Activated naive CD4-positive, alpha-beta T cell treated with anti-CD3 and anti-CD28 coated beads for 36 hours (primary cell): ENCODE measurements at places on chromosomes 2 and 18. TPM values are rescaled to one million over a fixed set of nuclear protein-coding genes. Genes with fewer than 3 reads are reported as not detected.

Gene SERPINB5
- total RNA-seq = not detected

GRCh38 chr2:75428646-75429443, 131.9 kb downstream of the EVA1A start:
- DNase-seq = no peak
- no peaks in the 10 kb centered on the region for H3K4me1 ChIP-seq
- H3K27me3 ChIP-seq = peaks cover 21% of the 10 kb centered on the region
- no peak overlapping the region for H3K27ac ChIP-seq
- H3K36me3 ChIP-seq = no peaks in the 10 kb centered on the region
- H3K4me3 ChIP-seq = no peak overlapping the region

DNA sequence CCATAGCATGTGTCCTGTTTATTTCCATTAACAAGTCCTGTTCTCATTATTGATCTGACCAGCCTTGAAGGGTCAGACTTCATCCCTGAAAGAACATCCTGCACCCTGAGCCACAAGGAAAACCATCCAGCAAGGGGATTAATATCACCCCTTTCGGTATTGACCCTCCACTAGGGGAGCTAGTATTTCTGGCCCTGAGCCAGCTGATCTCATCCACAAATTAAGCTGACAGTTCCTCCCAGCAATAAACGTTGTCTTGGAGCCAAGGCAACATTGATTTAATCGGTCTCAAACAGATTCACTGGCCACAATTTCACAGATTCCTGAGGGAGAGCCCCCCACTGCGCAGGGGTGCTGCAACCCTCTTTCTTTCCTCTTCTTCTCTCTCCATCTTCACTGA, 353.1 kb upstream of the FANCL start:
- no peak overlapping the region for H3K27ac ChIP-seq
- DNase-seq = no peak
- no peaks in the 10 kb centered on the region for H3K27me3 ChIP-seq
- H3K4me3 ChIP-seq = no peak overlapping the region
- no peaks in the 10 kb centered on the region for H3K4me1 ChIP-seq
- H3K36me3 ChIP-seq = no peaks in the 10 kb centered on the region

Gene TEKT4
- not detected for total RNA-seq

GRCh38 chr2:20149703-20150030, 75.3 kb downstream of the SDC1 start:
- H3K4me1 ChIP-seq = no peaks in the 10 kb centered on the region
- H3K4me3 ChIP-seq = no peak overlapping the region
- DNase-seq = no peak
- no peaks in the 10 kb centered on the region for H3K36me3 ChIP-seq
- H3K27me3 ChIP-seq = peaks cover 9% of the 10 kb centered on the region

DNA sequence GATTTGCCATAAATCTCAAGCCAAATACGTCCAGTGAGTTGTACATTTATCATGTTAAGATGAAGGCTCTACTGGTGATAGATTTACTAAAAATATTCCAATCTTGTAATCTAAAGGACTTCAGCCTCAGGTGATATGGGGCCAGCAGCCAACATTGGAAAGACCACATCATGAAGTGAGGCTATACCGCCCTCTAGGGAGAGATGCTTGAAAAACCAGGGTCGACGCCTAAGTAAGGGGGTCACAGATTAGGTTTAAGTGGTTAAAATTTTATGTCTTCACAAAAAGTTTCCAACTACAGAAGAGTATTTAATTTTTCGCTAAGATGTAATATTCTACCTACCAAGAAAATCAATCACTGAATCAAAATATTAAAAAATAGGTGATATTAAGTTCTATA, 33.3 kb downstream of the DOCK10 start:
- H3K4me3 ChIP-seq = no peak overlapping the region
- no peak overlapping the region for H3K27ac ChIP-seq
- peak; percentile 47 for DNase-seq
- peaks cover 92% of the 10 kb centered on the region for H3K4me1 ChIP-seq
- H3K27me3 ChIP-seq = no peaks in the 10 kb centered on the region
